ENCODE measurements at places on chromosomes 7 and 10.
A peak's percentile ranks its signal among the peaks of the same experiment; 100 is the strongest.

DNA sequence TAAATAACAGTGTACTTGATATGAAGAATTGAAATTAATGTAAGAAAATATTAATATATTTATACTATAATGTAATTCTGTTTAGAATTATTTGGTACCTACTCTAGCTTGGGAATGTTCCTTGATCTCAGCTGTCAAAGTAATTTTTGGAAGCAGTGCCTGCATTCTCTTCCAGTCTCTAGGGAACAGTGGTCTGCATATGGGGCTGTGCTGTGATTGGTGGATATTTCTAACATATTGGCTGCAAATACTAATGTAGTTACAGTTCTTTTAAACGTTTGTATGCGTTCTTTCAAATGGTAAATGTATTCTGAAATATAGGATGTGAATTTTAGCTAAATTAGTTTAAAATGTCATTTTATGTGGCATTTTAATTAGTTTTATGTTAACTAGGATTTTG, 87.2 kb downstream of the PHF14 start:
- DNase-seq, result no peak
- H3K36me3 ChIP-seq, result peaks cover 3% of the 10 kb centered on the region
- no peaks in the 10 kb centered on the region for H3K27me3 ChIP-seq
- H3K27ac ChIP-seq, result no peak overlapping the region
- no peak overlapping the region for H3K4me3 ChIP-seq

GRCh38 chr7:23247046-23247602, 549 bp downstream of the GPNMB start:
- H3K36me3 ChIP-seq, result no peaks in the 10 kb centered on the region
- no peak overlapping the region for H3K27ac ChIP-seq
- no peak for DNase-seq
- peaks cover 2% of the 10 kb centered on the region for H3K4me1 ChIP-seq
- H3K27me3 ChIP-seq, result peaks cover 15% of the 10 kb centered on the region

- no peaks in the 10 kb centered on the region for H3K36me3 ChIP-seq
- DNase-seq, result no peak
- no peak overlapping the region for H3K4me3 ChIP-seq
Measured at GRCh38 chr7:148664324-148664723, 34.4 kb upstream of the CUL1 start.

DNA sequence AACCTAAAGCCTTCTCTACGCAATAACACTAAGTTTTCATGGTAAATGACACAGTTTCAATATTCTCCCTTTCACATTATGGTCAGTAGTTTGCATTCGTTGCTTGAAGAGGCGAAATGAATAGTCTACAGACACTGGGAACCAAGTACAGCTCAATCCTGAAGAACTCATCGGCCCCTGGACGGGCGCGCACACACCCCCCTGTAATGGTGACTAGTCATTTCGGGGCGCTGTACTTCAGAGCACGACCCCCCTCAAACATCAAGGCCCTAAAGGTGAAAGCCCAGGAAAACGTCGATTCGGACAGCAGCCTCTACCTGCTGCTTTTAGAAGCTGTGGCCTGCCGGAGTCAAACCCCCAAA, 1.0 kb downstream of the NT5C2 start:
- peak overlapping the region; percentile 98 for H3K4me3 ChIP-seq
- H3K27ac ChIP-seq, result peak overlapping the region; percentile 70
- no peaks in the 10 kb centered on the region for H3K36me3 ChIP-seq
- peaks cover 13% of the 10 kb centered on the region for H3K4me1 ChIP-seq
- H3K27me3 ChIP-seq, result no peaks in the 10 kb centered on the region

DNA sequence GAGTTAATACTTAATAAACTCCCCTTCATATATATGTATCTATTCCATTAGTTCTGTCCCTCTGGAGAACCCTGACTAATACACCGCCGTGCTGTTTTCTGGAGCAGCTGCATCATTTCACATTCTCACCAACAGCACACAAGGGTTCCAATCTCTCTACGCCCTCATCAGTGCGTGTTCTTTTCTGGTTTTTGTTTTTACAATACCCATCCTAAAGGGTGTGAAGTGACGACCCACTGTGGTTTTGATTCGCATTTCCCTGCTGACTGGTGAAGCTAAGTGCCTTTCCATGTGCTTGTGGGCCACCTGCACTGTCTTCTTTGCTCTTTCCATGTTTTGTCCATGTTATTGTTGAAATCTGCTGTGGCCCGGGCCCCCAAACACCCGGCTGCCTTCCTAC, 11.0 kb upstream of the INSIG1 start:
- DNase-seq, result no peak
- no peak overlapping the region for H3K4me3 ChIP-seq
- no peak overlapping the region for H3K27ac ChIP-seq
- no peaks in the 10 kb centered on the region for H3K27me3 ChIP-seq

- no peak for DNase-seq
- H3K27ac ChIP-seq, result peak overlapping the region; percentile 75
- H3K4me3 ChIP-seq, result peak overlapping the region; percentile 89
- no peaks in the 10 kb centered on the region for H3K36me3 ChIP-seq
- peaks cover 36% of the 10 kb centered on the region for H3K4me1 ChIP-seq
Measured at GRCh38 chr10:74824900-74825370, 1.5 kb upstream of the KAT6B start.

DNA sequence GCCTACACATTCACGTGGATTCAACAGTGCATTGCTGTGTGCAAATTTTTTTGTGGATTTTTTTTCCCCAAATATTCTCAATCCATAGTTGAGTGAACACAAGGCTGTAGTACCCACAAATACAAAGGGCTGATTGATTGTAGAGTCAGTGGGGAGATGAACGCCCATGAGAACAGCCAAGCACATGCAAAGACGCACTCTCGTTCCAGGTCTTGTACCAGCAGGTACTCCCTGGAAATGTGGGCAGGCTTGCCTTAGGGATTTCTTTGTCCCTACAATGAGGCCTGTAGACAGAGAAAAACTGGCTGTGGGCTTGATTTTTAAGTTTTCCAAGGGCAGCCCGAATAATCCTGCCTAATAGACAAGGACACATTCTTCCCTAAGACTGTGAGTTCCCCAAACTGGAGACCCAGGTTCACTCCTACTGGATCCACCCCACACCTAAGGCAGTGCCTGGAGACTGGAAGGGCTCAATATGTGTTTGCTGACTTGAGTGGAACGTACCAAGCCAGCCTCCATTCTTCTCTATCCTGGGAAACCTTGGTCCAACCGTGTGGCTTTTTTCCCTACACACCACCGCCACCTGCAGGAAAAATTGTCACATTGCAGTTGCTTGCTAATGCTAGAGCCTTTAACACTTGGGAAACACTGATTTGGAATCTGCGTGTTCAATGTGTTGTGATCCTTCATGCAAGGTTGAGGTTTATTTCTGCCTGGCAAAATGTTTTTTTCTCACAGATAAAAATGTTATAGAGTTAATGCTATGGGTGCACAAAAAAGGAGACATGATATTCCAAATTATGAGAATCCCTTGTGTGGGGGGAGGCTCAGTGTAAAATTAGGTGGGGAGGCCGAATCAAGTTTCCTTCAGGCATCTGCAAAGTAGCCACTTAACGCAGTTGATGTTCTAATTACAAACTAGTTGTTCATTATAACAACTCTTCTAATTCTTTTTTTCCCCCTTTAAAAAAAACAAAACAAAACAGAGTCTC, 49.3 kb downstream of the PPP1R17 start:
- H3K4me1 ChIP-seq, result no peaks in the 10 kb centered on the region
- DNase-seq, result no peak
- no peaks in the 10 kb centered on the region for H3K27me3 ChIP-seq
- H3K4me3 ChIP-seq, result no peak overlapping the region
- H3K36me3 ChIP-seq, result no peaks in the 10 kb centered on the region

- H3K4me3 ChIP-seq, result no peak overlapping the region
- no peaks in the 10 kb centered on the region for H3K36me3 ChIP-seq
- no peaks in the 10 kb centered on the region for H3K27me3 ChIP-seq
- no peak for DNase-seq
- no peaks in the 10 kb centered on the region for H3K4me1 ChIP-seq
Measured at GRCh38 chr10:99979066-99979685, 30.6 kb downstream of the DNMBP start.

GRCh38 chr7:121328508-121329190, at the start of gene WNT16:
TSS of gene WNT16 (plus strand) at chr7:121329000. CDS start at chr7:121329293, 293 bp downstream.
- no peaks in the 10 kb centered on the region for H3K36me3 ChIP-seq
- H3K27me3 ChIP-seq, result peaks cover 8% of the 10 kb centered on the region
- H3K4me3 ChIP-seq, result no peak within 1 kb of the TSS
- peaks cover 13% of the 10 kb centered on the region for H3K4me1 ChIP-seq
- H3K27ac ChIP-seq, result no peak within 1 kb of the TSS

DNA sequence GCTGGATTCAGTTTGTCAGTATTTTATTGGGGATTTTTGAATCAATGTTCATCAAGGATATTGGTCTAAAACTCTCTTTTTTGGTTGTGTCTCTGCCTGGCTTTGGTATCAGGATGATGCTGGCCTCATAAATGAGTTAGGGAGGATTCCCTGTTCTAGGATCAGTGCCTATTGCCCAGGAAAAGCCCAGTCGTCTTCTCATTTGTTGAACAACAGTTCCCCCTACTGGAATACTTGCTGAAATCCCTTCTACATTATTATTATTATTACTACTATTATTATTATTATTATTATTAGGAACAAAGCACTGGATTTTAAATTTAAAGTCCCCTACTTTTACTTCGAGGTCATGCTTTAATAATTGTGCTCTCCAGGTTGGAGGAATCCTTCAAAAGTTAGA, 528.9 kb downstream of the MAGI2 start:
- H3K27ac ChIP-seq, result no peak overlapping the region
- no peaks in the 10 kb centered on the region for H3K4me1 ChIP-seq

DNA sequence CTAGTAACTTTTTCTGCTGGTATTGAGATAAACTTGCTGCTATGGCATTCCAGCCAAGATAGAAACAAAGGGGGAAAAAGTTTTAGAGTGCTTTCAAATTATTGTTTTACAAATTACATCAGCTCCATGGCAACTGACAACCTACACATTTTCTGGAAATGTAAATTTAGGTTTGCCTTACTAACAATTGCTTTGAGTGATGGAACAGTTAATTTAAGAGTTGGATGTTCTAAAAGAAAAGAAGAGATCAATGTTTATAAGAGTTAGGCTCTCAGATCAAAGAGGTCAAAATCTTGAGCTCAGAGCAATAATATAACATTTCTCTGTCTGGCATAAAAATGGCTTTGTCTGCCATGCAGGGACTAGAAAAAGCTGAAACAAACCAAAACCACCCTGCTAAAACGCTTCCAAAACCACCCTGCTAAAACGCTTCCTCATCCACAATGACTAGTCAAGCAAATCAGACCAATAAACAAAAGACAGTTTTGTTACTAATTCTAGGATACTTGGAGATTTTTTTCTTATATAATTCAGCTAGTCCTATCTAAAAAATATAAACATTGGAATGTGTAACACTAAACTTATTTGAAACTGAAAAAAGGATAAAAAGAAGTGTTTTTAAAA, 32.3 kb downstream of the ORC5 start:
- no peaks in the 10 kb centered on the region for H3K4me1 ChIP-seq
- no peak for DNase-seq
- H3K27ac ChIP-seq, result no peak overlapping the region
- no peak overlapping the region for H3K4me3 ChIP-seq

- no peaks in the 10 kb centered on the region for H3K27me3 ChIP-seq
- H3K4me3 ChIP-seq, result no peak overlapping the region
- no peaks in the 10 kb centered on the region for H3K4me1 ChIP-seq
- no peaks in the 10 kb centered on the region for H3K36me3 ChIP-seq
- H3K27ac ChIP-seq, result no peak overlapping the region
- DNase-seq, result no peak
Measured at GRCh38 chr10:113454341-113455061, 98.4 kb upstream of the HABP2 start.

DNA sequence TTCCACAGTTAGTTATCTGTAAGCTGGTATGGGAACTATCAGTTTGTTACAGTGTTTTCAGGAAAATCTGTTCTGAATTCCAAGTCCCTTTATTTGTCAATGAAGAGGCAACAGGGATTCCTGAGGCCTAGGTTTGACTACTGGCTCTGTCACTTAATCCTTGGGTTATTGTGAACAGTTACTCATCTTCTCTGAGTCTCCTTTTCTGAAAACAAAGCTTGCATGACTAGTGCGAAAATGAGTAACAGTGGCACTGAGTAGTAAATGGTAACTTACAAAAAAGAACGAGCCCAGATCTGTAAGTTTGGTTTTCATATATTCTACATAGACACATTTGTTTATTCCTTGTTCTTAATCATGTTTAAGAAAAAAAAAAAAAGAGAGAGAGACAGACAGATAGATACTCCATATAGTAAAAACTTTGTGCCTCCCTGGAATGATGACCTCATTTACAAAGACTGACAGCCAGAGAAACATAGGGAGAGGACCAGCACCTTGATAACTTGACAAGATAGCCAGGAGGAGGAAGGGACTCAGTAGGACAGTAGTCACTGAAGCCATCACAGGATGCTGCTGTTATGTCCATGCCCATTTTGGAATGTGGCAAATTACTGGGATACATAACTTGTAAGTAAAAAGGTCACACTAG, 1.9 kb downstream of the MRPS33 start:
- H3K4me3 ChIP-seq, result no peak overlapping the region
- peaks cover 6% of the 10 kb centered on the region for H3K4me1 ChIP-seq
- peaks cover 3% of the 10 kb centered on the region for H3K36me3 ChIP-seq
- no peak for DNase-seq
- H3K27ac ChIP-seq, result no peak overlapping the region

DNA sequence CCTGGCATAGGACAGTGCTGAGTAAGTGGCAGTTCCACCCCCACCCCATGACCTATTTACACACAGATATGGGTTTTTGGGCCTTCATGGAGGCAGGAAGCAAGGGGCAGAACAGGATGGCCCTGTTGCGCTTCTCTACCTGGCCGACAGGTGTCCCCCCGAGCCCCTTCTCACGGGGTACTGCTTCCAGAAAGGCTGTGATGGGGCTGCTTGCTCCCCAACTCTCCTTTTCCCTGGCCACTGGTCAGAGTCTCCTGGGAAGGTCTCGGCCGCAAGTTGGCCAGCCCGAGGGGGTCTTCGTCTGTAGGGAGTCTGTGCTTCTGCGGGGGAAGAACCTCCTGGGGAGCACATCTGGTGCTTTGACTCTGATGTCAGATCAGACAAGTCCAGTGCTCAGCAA, 139.8 kb upstream of the TNS3 start:
- no peak overlapping the region for H3K4me3 ChIP-seq
- H3K27me3 ChIP-seq, result no peaks in the 10 kb centered on the region
- H3K27ac ChIP-seq, result no peak overlapping the region
- H3K4me1 ChIP-seq, result no peaks in the 10 kb centered on the region
- no peak for DNase-seq

- no peaks in the 10 kb centered on the region for H3K4me1 ChIP-seq
- H3K27me3 ChIP-seq, result no peaks in the 10 kb centered on the region
- H3K36me3 ChIP-seq, result no peaks in the 10 kb centered on the region
Measured at GRCh38 chr7:51304729-51305128, 11.9 kb downstream of the COBL start.

- no peak overlapping the region for H3K4me3 ChIP-seq
- DNase-seq, result no peak
- no peak overlapping the region for H3K27ac ChIP-seq
- H3K4me1 ChIP-seq, result no peaks in the 10 kb centered on the region
- H3K36me3 ChIP-seq, result no peaks in the 10 kb centered on the region
- H3K27me3 ChIP-seq, result no peaks in the 10 kb centered on the region
Measured at GRCh38 chr10:98832196-98832595, 385.5 kb upstream of the HPS1 start.

- H3K4me1 ChIP-seq, result no peaks in the 10 kb centered on the region
- no peaks in the 10 kb centered on the region for H3K27me3 ChIP-seq
- no peaks in the 10 kb centered on the region for H3K36me3 ChIP-seq
- DNase-seq, result no peak
Measured at GRCh38 chr10:80702143-80702542, 164.4 kb downstream of the SH2D4B start.

All from effector memory CD4-positive, alpha-beta T cell (primary cell).